Lower leg skin (tissue), 4 donors: ENCODE measurements at places on chromosomes 16 and 17. TPM values are rescaled to one million over a fixed set of nuclear protein-coding genes. Genes with fewer than 3 reads are reported as not detected.

DNA sequence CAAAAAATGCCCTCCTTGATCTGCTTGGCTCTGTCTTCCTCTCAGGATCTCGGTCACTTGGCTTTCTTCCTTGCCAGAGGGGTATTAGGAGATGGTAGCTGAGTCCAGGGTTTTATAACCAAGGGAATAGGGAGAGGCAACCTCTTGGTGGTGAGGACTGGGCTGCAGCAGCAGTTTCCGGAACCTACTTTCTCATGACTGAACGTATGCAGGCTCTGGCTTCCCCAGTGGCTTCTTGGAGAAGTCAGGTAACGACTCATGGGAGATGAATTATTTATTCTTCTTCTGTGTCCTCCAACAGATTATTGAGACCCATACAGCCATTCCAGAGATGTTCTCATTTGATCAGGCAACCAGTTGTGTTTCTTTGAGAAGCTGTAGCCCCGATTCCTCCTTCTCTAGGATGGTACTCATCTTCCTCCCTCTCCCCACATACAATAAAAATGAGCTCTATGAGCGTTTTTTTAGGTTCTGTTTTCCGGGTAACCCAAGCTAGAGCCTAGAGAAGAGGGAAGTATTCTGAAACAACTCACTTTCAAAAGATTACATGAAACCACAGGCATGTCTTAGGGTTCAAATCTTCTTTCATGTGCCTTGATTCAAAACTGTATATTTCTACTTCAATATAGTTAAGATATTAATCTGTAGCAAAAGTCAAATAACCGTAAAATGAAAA lies 22.3 kb upstream of the DHX40 start:
- no peak for DNase-seq

DNA sequence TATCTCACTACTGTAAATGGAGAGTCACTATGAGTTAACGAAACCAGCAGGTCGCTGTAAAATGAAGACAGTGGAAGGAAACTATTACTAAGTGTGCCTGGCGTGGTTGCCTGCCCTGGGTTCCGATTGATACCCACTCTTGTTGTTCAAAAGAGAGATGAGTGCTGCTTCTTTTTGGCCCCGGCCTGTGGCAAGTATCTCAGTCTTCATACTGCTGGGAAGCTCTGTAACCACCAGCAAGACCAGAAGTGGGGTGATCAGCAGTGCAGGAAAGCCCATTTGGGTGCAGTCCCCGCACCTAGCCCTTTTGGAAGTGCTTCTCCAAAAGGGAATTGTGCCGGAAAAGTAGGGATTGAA lies 104.5 kb downstream of the SNX29 start:
- no peak for DNase-seq

Gene SULT1A4
- 3.4 TPM for total RNA-seq

DNA sequence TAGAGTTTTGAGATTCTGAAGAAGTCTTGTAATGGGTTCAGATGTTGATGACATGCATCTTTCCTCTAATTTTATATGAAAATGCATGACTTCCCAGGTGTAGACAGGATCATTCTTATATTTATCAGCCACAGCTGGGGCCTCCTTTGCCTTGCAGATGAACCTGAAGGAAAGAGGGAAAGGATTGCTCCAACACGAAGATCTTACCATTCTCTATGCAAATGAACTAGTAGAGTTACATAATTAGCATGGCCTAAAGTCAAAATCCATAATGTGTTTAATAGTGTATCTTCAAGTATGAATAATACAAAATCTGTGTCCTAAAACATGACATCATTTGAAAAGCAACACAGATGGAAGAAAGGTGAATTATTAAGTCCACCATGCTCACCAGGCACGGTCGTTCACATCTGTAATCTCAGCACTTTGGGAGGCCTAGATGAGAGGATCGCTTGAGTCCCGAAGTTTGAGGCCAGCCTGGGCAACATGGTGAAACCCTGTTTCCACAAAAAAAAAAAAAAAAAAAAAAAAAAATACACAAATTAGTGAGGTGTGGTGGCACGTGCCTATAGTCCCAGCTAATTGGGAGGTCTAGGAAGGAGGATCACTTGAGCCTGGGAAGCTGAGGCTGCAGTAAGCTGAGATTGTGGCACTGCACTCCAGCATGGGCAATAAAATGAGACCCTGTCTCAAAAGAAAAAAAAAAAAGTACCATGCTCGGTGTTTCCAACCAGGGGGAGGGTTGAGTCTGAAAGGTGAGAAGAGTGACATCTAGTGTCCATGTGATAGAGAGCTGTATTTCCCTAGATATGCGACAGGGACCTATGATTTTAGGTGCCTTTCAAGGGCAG lies 6.3 kb downstream of the VWA3A start:
- no peak for DNase-seq

DNA sequence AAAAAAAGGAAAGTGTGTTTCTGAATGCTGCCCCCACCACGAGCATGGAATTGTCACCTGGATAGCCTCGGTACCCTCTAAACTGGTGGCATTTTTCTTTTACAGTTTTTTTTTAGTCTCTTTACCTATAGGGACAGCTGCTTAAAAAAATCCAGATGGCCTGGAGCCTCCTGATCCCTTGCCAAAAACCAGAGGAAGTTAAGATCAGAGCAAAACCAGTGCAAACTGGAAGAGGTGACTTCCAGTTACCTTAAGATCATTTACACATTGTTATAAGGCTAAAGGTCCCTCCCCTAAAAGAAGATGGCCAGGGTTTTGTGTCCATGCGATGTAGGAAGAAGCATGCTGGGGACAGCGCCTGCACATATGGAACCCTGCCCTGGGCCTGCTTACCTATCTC lies 3.5 kb downstream of the MEFV start:
- DNase-seq, result no peak

- DNase-seq, result peak; percentile 37
Observed at GRCh38 chr16:73304008-73304774, 256.3 kb upstream of the ZFHX3 start.

- no peak for DNase-seq
Observed at GRCh38 chr16:7315813-7316212, 16.8 kb upstream of the RBFOX1 start.
